ENCODE measurements at places on chromosomes 7 and 10.

GRCh38 chr7:101952355-101953247 lies 135.2 kb downstream of the CUX1 start:
- DNase-seq, result no peak

- DNase-seq, result no peak
Observed at GRCh38 chr7:65475040-65475726, 101.5 kb downstream of the ZNF92 start.

DNA sequence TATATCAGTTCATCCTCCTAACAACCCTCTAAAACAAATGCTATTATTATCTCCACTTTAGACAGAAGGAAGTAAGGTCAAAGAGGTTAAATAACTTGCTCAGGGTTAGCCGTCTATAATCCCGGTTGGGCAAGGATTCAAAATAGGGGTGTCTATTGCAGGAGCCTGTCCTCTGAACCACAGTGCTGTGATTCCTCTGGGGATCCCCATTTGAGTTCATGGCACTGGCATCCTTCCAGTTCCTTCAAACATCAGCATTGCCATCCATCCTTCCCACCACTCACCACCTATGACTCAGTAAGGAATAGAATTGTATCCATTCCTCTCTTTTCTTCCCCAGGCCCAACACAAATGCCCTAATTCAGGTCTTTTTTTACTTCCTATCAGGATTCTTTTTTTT lies 25.6 kb downstream of the HPS6 start:
- DNase-seq, result no peak

- peak; percentile 85 for DNase-seq
Observed at GRCh38 chr10:68900427-68901104, 549 bp upstream of the DDX50 start.

DNA sequence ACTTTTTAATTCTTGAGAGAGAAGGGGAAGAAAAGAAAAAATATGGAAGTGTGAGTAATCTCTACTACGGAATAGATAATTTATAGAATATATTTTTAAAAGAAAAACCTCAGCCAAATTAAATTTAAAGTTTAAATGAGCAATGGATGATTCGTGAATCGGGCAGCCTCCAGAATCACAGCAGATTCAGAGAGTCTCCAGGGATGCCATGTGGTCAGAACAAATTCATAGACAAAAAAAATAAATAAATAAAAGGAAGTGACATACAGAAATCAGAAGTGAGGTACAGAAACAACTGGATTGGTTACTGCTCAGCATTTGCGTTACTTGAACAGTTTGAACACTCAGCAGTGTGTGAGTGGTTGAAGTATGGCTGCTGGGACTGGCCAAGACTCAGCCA lies 53.0 kb downstream of the PHYHIPL start:
- DNase-seq, result no peak

- DNase-seq, result no peak
Observed at GRCh38 chr10:114682121-114682520, 24.0 kb upstream of the ABLIM1 start.

GRCh38 chr10:17454161-17455014 lies at the start of gene ST8SIA6:
ST8SIA6 (minus strand) TSS chr10:17454595; CDS start chr10:17454255, 340 bp downstream.
- DNase-seq, result no peak

DNA sequence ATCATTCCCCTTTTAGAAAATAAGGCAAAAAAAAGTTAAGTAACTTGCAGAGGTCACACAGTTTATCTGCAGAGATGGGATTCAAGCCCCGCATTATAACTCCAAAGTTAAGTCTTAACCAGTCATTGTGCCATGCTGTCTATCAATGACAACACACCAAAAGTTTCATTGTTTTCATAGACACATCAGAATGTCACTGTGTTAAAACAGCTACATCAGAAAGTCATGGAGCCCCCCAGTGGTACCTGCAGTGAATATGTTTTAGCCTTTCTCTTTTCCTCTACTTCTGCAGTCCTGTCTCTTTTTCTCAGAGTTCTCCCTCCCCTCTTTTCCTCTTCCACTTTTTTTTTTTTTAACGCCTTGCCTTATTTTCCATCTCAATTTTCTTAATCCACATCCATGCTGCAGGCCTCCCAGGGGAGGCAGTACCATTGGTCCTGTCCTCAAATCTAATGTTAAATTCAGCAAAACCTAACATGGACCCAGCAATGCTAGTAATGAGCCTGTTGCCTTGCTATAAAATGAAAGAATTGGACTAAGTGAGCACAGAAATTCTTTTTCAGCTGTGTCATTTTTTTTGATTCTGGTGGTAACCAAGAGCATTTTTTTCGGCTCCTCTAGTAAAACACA lies 3.8 kb upstream of the NRCAM start:
- no peak for DNase-seq

DNA sequence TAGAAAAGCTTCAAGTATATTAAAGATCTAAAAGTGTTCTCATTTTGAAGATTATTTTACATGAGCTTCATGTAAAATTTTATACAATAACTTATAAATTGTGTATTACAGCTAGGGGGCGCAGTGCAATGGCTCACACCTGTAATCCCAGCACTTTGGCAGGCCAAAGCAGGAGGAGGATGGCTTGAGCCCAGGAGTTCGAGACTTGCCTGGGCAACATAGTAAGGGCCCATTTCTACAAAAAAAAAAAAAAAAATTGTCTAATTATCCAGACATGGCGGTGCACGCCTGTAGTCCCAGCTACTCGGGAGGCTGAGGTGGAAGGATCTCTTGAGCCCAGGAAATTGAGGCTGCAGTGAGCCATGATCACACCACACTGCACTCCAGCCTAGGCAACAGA lies 16.6 kb downstream of the ACBD5 start:
- no peak for DNase-seq

DNA sequence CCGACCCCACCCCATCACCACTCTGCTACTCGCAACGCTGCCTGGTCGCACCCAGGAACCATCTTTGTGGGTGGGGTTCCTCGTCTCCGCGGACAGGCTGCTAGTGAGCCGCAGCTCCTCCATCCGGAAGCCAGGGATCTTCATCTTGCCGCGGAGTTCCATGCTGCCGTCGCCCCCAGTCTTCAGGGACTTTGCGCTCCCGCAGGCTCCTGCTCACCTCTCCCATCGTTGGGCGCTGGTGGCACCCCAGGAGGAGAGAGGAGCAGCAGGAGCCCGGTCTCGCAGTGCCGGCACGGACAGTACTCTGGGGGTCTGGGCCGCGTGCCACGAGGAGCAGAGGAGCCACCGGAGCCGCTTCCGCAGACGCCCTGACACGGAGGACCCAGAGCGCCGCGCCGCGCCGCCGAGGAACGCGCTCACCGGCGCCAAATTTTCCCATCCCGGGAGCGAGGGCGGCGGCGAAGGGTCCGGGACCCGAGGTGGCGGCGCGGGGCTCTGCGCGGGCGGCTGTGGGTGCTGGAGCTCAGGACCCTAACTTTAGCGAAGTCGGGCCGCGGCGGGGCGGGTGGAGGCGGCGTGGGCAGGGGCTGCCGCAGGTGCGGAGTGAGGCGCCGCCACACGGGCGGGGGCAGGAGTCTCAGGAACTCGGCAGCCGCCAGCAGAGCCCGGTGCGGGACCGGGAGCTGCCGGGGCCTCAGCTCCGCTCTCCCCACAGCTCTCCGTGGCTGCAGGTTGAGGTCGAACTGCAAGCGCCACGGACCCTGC lies 750.1 kb upstream of the SORCS1 start:
- DNase-seq, result peak; percentile 67

DNA sequence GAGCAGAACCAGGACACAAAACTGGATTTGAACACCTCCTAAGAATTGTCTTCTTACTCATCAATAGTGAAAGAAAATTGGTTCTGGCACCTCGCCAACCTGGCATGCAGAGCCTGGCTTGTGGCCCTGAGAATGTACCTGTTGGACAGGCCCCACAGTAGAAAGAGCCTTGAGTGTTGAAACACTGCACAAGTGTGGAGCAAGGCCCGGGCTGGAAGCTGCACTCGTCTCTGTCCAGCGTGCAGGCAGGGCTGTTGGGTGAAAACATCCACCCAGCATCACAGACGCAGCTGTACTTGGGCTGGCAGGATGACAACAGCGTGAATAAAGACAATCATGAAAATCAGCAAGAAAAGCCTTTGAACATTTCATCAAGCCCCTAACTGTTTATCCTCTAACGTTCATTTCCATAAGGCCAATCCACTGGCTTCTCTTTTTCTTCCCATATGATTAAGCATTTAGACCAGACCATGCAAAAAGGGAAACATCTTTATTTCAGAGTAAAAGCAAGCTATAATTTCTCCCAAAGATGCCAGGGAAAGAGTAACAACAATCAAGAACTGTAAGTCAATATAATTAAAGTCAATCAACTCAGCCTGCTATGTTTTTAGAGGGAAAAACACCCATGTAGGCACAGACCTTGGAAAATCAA lies 15.6 kb downstream of the CUBN start:
- DNase-seq, result no peak

DNA sequence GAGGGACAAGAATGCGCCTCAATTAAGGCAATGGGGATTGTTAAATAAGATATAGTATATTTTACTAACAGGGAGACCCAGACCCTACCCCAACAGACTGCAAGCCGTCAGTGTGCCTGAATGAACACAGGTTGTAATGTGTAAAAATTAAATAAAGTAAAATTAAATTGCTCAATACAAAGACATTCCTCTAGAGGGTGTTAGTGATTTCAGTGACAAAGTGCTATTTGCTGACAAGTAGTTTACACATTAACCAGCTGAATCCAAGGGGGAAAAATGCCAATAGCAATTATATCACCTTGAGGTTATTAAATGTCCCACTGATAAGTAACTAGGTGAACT lies 110.5 kb downstream of the EBF3 start:
- no peak for DNase-seq

DNA sequence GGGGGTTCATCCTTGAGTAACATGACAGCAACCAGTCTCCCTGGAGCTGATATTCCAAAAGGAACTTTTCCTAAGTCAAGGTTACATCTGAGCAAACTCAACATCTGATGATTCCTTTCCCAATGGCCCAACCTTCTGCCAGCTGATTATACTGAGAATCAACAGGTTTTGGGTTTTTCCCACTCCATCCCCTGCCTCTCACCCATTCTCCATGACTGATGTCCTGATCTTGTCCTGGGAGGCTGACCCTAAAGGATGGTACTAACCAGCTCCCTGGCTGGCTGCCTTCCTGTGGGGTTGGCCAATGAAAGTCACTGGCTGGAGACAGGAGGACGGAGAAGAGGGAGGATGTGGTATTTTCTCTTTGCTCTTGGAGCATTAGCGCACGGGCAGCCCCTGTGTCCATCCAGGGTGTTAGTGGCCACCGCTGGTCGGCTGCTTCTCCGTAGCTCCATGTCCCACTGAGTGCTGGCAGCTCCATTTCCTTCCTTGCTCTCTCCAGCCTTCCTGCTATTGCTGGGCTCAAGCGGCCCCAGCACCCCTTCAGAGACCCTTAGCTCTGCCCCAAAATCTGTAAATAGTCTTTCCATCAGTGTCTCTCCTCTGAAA lies 306.2 kb upstream of the PITRM1 start:
- no peak for DNase-seq

DNA sequence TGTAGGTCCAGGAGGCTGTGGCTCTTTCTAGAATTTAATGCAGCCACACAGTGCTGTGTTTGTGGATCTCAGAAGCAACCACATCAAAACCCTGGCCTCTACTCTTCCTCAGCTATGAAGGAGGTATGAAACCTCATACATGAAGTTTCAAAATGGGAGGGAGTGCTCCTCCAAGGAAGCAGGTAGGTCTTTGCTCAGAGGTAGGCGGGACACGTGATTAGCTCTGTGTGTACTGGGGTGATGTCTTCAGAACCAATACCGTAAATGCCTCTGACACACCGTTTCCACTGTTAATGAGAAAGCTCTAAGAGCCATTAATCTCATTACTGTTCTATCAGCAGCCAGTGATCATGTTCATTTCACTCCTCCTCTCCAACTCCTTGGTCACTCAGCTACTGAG lies 126.1 kb downstream of the PLXNA4 start:
- no peak for DNase-seq

GRCh38 chr10:94602729-94603515 lies 57.3 kb downstream of the HELLS start:
- no peak for DNase-seq

DNA sequence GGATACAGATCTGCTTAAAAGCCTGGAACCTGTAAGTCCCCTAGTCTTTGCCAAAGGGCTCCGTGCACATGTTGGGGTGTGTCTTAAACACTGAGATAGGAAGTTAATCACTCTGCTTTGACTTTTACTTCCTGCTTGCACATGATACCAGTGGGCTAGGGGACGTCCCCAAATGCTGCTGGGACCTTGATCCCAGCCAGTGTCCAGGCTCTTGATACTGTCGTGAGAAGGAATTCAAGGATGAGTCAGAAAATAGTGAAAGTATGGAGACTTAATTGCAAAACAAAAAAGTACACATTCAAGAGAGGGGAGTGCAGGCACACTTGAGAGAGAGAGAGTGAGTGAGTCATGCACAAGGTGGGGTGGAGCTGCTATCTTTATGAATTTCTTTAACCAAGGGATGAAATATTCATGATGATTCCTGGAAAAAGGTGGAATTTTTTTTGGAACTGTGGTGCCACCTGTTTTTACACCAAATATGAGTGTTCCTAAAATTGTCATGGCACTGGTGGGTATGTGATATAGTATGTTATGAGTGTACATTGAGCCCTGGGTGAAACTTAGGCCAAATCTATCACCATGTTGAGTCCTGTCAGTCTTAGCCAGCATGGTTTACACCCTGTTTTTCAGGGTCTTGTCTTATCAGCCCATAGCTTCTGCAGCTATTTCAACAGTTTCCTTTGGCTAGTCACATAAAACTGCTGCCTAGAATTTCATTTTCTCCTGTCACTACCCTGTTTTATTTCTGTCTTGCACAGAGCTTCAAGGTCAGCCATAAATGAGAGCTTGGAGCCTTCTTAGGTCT lies 88.3 kb upstream of the CYP26C1 start:
- DNase-seq, result no peak

DNA sequence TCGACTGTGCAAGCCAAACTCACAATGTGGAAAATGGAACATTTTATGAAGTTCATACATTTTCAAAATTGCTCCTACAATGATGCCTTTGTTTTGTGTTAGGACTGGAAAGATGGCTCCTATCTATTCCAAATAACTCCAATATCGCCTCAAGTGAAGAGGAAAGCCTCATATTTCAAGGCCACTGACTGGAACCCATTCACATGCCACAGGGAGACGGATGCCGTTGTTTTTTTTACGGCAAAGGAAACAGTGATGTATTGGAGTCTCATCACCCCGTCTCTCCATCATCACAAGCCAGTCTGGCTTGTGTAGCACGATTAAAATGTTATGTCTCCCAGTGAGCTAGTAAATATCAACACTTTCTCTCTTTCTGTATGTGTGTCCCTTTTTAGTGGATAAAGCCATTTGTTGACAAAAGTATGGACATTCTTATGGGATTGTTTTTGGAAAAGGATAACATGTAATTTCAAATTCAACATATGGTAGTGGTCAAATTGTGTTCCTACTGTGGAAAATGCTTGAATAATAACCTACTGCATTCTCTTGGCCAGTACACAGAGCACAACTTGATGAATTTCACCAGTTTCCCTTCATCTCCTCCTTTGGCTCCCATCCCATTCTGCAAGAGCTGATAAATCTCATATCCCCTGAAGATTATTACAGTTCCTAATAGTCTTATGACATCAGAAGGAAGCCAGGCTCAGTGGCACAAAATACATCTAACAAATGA lies 109.5 kb upstream of the PITRM1 start:
- no peak for DNase-seq

DNA sequence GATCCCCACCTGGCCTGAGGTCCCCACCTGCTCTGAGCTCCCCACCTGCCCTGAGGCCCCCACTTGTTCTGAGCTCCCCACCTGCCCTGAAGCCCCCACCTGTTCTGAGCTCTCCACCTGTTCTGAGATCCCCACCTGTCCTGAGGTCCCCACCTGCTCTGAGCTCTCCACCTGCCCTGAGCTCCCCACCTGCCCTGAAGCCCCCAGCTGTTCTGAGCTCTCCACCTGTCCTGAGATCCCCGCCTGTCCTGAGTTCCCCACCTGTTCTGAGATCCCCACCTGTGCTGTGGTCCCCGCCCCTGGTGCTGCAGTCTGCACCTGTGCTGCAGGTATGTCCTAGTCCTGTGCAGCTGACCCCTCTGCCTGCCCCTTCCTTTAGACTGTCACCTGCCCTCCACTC lies 561.6 kb downstream of the TCERG1L start:
- no peak for DNase-seq

Measured in H1 (cell line).